ENCODE measurements at places on chromosomes 16 and 17.
A peak's percentile ranks its signal among the peaks of the same experiment; 100 is the strongest.

DNA sequence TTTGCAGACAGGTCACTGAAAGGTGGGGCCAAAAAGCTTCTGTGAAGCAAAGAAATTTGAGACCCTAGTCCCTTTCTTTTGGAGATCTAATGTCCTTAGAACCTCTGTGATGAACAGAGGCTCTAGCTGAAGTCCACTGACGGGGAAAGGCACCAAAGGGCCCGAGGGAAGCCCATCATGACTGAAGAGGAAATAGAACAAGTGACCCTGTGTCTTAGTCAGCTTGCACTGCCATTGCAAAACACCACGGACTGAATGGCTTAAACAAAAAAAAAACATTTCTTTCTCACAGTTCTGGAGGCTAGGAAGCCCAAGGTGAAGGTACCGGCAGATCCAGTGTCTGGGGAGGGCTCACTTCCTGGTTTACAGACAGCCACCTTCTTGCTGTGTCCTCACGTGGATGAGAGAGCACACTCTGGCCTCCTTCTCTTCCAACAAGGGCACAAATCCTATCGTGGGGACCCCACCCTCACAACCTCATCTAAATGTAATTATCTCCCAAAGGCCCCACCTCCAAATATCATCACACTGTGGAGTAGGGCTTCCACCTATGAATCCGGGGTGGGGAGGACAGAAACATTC, 24.3 kb upstream of the ASGR2 start:
- no peak for DNase-seq

DNA sequence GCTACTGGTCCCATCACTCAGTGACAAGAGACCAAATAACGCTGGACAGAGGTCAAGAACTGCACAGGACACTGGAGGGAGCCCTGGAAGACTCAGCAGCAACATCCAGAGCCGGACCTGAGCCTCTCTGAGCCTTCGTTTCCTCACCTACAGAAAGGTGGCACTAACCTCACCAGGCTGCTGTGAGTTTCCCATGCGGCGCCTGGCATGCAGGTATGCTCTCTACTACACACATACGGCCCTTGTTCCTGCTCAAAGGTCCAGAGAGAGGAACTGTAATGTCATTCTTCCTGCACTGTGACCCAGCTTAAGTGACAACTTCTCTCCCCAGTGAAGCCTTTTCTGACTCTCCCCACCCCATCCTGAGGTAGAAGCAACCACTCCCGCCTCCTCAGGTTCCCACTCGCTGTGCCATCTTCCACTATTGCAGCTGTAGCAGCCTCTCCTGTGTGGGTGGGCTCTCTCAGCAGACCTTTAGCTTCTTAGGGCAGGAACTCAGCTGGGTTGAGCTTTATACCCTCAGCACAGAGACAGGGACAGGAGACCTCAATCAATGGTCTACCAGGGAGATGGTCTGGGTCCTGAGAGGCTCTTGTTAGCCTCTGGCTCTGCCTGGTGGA, 43.9 kb upstream of the SREBF1 start:
- no peak for DNase-seq

- DNase-seq, result no peak
Measured at GRCh38 chr17:47978324-47978723, 7.4 kb downstream of the CDK5RAP3 start.

DNA sequence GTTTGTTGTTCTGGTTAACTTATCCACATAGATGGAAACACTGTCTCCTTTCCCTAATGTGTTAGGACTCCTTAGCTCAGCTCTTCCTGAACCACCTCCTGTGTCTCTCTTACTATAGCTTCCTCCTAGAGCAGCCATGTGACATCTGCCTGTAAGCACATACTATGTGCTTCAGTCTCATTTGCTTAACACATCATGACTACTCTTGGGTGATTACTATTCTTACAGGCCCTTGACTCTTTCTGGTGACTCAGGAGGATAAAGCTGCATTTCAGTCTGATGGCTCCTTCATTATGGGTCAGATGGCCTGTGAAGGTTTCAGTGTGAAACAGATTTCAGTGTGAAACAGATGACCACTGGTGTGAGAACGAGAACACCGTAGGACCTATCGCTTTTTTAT, 320 bp upstream of the KRTAP4-2 start:
- DNase-seq, result peak; percentile 48

DNA sequence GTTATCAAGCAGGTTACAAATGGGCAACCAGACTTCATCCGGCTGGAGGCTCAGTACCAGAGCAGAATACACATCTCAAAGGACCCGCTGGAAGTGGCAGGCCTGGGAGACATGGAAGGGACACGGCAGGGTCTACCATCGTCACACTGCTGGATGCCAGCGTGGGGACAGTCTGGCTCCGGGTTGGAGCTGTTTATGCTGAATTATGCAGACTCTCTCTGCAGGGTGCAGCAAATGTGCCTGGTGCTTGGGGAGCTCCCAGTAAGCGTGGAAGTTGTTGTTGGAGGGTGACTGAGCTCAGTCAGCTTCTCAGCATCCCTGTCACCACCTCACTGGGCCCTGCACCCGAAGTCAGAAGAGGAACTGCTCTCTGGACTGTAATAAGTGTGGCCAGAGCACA, 12.2 kb downstream of the WSCD1 start:
- no peak for DNase-seq

DNA sequence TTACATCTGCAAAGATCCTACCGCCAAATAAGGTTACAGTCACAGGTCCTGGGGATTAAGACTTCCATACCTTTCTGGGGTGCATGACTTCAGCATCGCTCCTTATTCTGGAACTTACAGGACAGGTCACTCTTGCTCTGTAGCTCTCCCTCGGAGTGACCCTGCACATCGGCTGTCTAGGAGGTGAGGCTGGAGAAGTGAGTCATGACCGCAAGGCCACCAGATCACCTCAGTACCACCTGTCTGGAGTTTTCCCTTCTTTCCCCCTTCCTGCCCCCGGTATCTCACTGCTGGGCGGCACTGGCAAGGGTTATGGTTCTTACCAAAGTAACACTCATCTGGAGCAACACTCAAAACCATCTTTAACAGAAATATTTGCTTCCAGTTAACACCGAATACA, 374.8 kb downstream of the SLC39A11 start:
- DNase-seq, result no peak

GRCh38 chr16:15052747-15053476, 3.0 kb downstream of the NTAN1 start:
- DNase-seq, result no peak

DNA sequence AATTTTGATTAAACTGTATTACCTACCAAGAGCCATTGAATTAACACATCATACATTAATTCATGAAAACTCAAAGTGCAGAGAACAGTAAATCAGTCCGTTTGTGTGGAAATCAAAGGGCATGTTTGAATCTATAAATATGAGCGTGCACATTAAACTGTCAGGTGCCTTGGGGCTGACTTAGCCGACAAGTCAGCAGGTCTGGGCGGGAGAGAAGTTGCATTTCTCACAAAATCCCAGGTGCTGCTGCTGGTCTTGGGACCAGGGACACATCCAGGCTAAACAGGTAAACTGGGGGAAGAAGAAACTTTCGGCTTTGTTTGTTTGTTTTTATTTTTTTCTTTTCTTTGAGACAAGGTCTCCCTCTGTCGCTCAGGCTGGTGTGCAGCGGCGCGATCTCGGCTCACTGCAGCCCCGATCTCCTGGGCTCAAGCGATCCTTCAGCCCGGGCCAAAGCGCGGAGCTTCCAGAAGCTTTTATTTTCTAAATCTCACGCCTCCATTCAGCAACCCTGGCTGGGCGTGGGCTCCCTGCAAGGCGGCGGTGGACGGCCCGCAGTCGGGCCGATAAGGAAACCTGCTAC, 213.9 kb downstream of the MRTFB start:
- DNase-seq, result peak; percentile 54

DNA sequence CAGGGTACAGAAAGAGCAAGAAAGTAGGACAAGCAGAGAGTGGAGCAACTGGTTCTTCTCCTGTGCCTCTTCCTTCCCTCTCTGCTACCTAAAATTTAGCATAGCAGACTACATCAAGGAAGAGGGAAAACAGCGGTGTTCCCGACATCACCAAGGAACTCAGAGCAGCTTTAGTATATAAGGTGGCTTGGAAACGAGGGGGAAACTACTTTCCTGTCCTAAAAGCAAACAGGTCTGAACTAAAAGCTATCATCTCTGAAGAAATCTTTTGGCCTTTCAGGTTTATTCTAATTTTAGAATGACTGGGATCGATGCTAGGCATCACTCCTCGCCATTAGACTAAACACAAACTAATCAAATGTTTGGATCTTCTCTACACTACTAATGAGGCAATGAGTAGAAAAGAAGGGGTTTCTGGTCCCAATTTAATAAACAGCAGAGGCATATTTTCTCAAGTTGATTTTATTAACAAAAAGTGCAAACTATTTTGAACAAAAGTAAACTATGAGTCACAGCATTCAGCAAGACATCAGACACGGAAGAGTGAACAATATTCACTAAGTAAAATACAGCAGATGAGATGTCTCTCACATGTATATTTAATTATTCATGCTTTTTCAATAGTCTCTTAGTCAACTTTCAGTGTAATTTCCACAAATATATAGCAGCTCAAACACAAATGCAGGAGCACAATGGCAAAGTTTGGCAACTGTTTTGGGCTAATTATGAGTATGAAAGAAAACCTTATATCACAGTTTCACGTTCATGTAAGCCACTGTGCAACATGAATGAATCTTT, 108.7 kb downstream of the TRIM37 start:
- no peak for DNase-seq

- no peak for DNase-seq
Measured at GRCh38 chr17:58046239-58047094, 36.8 kb upstream of the DYNLL2 start.

- no peak for DNase-seq
Measured at GRCh38 chr17:9120471-9120870, 99.2 kb downstream of the NTN1 start.

DNA sequence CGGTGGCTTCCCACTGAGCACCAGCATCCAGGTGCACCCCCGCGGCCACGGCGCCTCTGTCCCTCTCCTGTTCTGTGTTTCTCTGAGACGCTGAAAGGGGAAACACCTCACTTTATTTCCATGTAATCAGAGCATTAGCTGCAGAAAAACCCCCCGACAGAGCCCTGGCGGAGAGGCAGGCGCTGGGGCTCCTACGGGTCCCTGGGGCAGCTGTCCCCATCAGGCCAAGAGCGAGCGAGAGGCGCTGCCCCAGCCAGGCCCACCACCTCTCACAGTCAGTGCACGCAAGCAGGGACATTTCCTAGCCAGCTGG, 27.1 kb upstream of the CHMP6 start:
- no peak for DNase-seq

GRCh38 chr16:52568983-52569690, 22.2 kb upstream of the TOX3 start:
- DNase-seq, result no peak

DNA sequence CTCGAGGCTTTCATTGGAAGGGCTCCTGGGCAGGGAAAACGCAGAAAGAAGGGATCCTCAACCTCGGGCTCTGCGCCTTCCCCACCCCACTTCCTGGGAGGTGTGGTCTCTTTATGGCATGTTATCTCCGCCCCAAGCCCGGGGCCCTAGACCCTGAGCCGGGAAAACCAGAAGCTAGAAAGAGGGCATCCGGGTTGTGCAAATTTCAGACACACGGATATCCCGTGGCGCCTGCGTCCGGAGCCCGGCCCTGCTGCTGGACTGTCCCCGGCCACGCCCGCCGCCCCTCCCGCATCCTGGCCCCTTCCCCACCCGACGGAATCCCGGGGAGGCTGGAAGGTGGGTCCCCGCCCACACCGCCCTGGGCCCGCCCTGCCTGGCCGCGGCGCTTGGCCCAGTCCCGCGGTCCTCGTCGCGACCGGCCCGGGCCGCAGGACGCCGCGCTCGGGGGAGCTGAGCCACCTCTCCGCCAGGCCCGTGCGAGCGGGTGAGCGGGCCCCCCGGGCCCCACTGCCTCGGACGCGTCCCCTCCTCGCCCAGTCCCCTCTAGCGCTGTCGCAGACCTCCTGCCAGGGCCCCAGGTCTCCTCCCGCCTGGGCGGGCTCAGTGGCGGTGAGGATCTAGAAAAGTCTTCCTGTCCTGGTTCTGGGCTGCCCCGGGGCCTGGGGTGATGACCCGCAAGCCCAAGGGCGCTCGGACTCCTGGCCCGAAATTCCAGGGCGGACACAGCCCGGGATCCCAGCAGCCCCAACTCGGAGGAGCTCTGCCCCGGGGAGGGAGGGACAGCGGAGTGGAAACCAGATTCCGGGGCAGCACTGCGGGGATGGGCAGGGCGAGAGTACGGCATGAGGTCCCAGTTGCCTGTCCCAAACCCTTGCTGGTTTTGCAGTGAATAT, at the start of gene SLC16A5:
Gene SLC16A5 (plus strand): TSS at position 397 of the 896 bp plus-strand sequence. CDS start 5,683 bp downstream, outside the sequence.
- DNase-seq, result peak; percentile 67

- no peak for DNase-seq
Measured at GRCh38 chr16:88651276-88651988, 579 bp upstream of the CYBA start.

- no peak for DNase-seq
Measured at GRCh38 chr16:11114366-11115164, 141.4 kb downstream of the SOCS1 start.

- DNase-seq, result no peak
Measured at GRCh38 chr17:75834279-75834920, 9.8 kb downstream of the UNC13D start.

GRCh38 chr16:57390636-57391295, 13.8 kb upstream of the CCL17 start:
- no peak for DNase-seq

GRCh38 chr16:80125677-80126076, 415.1 kb upstream of the DYNLRB2 start:
- DNase-seq, result no peak

DNA sequence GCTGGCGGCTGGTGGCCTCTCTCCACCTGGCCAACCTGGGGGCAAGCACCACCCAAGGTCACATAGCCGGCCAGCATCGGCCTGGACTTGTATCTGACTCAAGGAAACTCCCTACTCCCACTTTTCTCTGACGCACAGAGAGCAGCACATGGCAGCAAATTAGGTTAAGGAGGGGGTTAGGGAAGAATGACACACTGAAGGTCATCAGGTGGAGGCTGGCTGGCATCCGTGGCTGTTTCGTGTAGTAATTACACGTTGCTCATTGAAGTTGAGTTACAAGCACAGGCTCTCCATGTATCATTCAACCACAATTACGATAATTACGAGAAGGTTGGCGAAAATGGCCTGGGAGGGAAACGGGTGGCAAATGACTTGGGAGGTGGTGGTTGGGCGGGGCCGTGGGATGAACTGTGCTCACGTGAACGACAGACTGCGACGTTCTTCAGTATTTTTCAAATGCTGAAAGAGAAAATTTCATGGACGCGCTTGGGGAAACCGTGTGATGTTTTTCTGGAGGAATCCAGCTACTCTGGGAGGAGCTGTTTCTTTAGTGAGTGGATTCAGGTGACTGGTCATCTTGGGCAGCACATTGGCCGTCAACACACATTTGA, 4.0 kb upstream of the METRNL start:
- no peak for DNase-seq

DNA sequence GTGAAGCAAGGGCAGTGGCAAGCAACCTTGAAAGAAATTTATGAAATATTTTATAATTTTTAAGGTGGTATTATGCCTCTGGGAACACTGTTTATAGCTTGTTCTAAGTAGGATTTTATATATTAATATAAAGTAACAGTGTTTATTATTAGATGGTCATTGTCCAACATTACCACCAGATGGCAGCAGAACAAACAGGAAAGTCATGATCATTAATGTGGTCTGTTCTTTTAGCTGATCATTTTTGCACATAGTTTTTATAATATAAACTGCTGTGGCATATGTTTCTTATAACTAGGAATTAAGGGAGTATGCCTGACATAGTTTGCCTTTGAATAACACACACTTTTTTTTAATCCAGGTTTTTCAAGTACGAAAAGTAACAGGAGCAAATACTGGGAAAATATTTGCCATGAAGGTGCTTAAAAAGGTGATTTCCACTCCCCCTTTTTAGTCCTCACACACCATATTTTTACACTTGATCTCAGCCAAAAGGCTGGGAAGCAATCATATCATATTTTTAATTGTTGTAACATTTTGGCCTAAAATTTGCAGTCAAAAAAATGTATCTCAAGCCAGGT, 21.4 kb downstream of the RPS6KB1 start:
- DNase-seq, result no peak

- no peak for DNase-seq
Measured at GRCh38 chr17:45345246-45345553, 28.4 kb upstream of the MAP3K14 start.

Data from HS-5 (cell line).